Iris pigment epithelial cell (primary cell): ENCODE measurements at places on chromosomes 16 and 17.

GRCh38 chr17:15109608-15110007, 155.5 kb downstream of the PMP22 start:
- DNase-seq: no peak

DNA sequence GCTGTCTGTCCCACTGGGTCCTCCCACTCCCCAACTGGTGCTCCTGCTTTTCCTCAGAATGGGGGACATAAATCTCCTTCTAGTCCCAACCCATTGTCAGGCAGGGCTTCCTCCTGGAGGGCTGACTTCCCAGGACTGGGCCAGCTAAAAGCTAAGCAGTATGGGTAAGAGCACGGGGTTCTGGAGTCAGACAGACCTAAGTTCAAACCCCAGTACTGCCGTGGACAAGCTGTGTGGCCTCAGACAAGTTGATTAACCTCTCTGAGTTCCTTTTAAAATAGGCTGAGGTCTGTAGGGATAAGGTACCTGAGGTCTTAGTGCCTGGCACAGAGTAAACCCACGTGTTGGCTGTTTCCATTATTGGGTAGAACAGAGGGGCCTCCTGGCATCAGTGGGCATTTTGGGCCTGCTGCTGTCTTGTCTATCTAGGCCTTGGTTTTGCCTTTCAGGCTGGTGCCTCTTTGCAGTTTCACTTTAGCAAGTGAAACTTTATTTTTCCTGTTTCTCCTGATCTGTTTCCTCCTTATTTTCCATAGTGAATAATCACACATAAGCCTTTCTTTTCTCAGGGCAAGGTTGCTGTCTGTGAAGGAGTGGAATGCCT, 114.6 kb downstream of the PRKCB start:
- no peak for DNase-seq

- DNase-seq: no peak
Observed at GRCh38 chr17:1362065-1362848, 37.8 kb downstream of the YWHAE start.

- no peak for DNase-seq
Observed at GRCh38 chr16:7231762-7232161, 100.9 kb upstream of the RBFOX1 start.

DNA sequence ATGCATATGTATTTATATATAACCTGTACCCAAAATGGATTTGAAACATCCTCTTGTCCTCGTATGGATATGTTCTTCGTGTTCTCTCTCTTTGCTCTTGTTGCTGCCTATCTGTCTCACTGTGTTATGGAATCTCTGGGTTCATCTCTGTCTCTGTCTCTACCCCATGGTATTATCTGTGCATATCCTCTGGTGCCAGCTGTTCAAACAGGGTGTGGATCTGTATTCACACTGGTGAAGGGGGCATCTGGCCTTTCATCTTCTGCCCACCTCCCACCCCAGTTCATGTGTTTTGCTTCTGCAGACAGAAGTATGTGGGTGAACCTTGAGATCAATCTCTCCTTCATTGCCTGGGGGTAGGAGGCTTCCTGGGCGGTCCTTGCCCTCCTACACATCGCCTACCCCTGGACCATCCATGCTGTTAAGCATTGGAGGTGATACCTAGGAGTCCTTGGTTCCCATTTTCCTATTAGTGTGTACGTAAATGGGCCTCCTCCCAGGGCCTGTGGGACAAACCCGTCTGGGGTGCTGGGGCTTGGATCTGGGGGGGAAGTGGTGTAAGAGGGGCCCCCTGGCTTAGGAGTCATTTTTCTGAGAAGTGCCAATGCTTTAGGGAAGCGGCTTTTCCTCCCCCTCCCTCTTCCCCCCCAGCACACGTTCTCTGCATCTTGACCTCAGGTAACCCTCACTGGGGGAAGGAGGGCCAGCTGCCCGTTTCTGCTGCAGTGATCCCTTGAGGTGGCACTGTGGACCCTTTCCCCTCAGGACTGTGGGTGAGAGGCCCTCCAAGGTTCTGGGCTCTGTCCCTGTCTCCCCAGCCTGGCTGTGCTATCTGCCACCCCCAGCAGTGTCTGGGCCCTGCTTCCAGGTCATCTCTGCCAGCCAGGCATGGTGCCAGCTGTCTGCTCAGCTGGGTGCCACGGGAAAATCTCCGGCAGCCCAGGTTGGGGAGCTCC, 21.1 kb downstream of the RARA start:
- no peak for DNase-seq
